Fibroblast of the aortic adventitia (primary cell): ENCODE measurements at places on chromosomes 3 and 15. TPM values are rescaled to one million over a fixed set of nuclear protein-coding genes. Genes with fewer than 3 reads are reported as not detected.

The ATP8B4 gene
- 0.99 and 1.1 TPM in 2 replicates for total RNA-seq

The HYAL1 gene
- total RNA-seq = 0.90 TPM in 1 of 2 replicates, not detected in the other

GRCh38 chr3:29481969-29482767 is 201.3 kb downstream of the RBMS3 start:
- DNase-seq = peak; percentile 16

- DNase-seq = no peak
Measured at GRCh38 chr3:175384569-175384968, 525.4 kb downstream of the NAALADL2 start.

GRCh38 chr3:158095111-158095813 is 11.0 kb downstream of the SHOX2 start:
- no peak for DNase-seq

GRCh38 chr3:172449466-172450149 is 1.4 kb upstream of the GHSR start:
- peak; percentile 32 for DNase-seq

DNA sequence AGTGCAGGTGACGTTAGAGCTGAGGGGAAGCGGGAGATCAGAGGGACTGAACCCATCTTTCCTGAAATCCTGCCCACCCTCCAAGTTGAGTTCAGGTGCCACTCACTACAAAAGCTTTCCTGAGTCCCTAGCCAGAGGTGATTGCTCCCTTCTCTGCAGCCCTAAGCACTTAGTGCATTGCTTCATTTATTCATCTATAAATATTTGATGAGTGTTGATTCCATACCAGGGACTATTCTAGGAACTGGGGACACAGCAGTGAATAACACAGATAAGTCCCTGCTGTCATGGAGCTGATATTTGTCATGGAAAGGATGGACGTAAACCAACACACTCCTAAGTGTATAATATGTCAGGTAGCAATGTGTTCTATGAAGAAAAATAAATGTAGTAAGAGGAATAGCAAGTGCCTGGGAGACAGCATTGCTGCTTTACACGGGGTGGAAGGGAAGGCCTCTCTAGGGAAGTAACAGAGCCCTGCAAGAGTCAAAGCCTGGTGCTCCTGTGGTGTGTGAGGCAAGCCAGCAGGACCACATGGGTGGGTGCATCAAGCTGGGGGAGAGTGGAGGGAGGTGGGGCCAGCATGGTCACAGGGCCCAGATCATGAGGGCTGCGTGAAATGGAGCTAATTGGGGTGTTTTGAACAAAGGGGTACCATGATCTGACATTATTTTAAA is 18.6 kb downstream of the ALPK3 start:
- no peak for DNase-seq

DNA sequence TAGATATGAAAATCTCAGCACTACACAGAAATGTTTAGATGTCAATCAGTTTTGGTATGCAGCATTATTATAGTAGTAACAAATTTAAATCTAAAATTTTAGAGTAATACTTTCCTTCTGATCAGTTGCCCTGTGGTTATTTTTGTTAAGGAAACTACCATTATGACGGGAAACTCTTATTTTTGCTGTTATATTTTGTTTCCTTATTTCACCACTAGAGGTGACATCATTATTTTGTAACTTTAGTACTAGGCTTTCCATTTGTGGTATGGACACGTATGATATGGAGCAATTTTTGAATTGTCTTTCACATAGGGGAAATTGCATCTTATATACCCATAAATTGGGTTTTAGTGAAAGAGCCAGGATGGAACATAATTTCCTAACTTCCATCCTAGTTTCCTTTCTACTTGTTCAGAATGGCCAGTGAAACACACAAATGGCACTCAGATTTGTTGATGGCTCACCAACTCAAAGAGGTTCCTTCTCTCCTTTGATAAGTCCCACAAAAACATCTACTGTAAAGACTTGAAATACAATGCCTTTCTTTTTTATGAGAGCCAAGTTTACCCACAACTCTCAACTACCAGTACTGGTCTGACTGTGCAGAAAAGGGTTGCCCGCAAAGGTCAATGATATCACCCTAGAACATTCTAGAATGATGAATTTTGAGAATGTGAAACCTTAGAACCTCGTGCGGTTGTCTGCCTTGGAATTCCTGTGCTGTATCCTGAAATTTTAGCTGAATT is 19.4 kb upstream of the PPP4R2 start:
- no peak for DNase-seq

- DNase-seq = peak; percentile 94
Measured at GRCh38 chr15:44087578-44088465, 107.2 kb downstream of the FRMD5 start.
